GM23338 (cell line): ENCODE measurements at places on chromosomes 12 and 14. TPM values are rescaled to one million over a fixed set of nuclear protein-coding genes. Genes with fewer than 3 reads are reported as not detected.
A peak's percentile ranks its signal among the peaks of the same experiment; 100 is the strongest.

TMEM30B gene
- 12.8 and 22.9 TPM in 2 replicates for total RNA-seq

- DNase-seq, result peak; percentile 83
Observed at GRCh38 chr12:109518820-109519665, 41.6 kb downstream of the UBE3B start.

RAD9B gene
- total RNA-seq, result not detected in 2 replicates

DNA sequence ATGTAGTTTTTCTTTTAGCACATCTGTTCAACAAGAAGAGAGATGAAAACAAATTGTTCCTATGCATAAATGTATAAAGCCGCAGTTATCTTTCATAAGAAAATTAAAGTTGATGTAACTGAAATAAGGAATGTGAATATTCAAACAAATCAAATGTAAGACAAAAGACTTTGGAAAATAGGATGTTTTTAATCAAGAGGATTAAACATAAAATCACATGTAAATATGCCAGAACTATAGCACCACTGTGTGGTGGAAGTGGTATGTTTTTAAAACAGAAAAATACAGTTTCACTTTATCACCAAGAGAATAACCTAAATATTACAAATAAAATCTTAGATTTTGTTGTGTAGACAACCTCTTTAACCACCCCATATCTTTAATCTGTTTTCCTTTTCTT lies 40.4 kb downstream of the CAPS2 start:
- no peak for DNase-seq

SELPLG gene
- total RNA-seq, result 0.56 TPM in 1 of 2 replicates, not detected in the other

DNA sequence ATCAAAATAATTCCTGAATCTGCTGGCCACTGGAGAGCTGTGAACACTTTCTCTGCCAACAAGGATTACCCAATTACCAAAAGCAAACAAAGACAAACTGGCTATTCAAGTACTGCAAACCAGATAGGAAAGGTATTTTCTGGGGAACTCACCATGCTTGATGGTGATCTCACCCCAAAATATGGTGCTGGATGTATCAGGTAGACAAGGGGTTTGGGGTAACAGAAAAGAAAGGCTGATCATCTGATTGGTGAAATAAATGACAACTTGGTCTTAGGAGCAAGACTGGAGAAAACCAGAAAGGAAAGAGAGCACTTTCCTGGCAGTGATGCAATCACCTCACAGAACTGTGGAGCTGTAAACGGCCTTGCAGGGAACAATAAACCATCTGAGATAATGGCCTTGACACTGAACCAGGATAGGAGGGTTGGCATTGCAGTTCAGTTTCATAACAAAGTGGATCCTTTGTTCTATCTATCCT lies 31.0 kb upstream of the NPFF start:
- DNase-seq, result no peak

GRCh38 chr14:77529213-77529612 lies 30.6 kb upstream of the ISM2 start:
- no peak for DNase-seq

GRCh38 chr12:106274575-106275121 lies 26.8 kb upstream of the CKAP4 start:
- DNase-seq, result no peak

DNA sequence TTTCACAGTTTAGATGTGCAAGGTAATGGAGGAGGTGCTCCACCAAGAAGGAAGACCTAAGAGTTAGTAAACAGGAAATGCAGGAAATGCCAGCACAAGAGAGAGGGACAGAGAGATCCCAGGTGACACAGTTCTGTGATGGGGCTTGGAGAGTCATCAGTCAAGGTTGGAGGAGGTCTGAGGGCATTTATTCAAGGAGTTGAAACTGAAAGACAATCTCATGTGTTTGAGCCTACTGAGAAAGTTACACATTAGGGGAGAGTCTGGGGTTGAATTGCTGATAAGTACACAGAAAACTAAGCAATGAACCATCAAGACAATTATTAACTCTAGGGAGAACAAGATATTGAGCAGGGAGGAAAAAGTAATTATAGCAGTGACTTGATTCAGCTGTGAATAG lies 138.5 kb downstream of the ANO6 start:
- peak; percentile 23 for DNase-seq

AQP6 gene
- total RNA-seq, result not detected in 2 replicates

DNA sequence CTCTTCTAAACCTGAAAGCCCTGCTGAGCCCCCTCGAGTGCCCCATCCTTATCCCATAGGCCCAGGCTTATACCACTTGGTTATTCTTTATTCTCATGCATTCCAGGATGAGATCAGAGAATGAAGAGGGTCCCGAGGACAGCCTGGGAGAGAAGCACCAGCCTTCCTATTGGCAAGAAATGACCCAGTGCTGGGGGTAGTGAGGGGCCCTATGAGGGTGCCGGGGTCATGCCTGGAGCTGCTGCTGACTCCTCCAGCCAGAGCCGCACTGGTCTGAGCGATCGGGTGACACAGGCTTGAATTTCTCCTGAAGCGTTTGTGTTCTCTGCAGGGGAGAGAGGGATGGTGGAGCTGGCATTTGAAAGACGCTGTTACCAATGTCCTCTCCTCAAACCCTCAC lies 18.1 kb downstream of the MORN3 start:
- no peak for DNase-seq

NKX2-1 gene
- not detected in 2 replicates for total RNA-seq

- DNase-seq, result peak; percentile 56
Observed at GRCh38 chr14:91509083-91509877, 830 bp downstream of the PPP4R3A start.

DNA sequence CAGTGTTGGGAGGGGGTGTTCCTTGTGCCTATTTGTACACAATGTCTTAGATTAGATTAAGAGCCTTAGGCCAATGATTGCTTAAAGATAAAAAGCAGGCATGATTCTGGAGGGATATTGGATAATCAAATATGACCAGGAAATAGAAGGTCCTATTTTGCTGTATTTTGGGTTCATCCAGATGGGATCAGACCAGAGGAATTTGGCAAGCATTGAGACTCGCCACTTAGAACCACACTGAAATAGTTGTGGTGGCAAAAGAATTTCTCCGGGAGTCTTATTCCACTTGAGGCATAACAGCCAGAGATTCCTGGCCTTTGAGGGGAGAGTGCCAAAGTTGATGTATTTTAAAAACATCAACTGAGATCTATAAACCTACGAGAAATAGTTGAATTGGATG lies 327.2 kb downstream of the RAD51B start:
- DNase-seq, result no peak
